ENCODE measurements at places on chromosomes 3 and 15.

DNA sequence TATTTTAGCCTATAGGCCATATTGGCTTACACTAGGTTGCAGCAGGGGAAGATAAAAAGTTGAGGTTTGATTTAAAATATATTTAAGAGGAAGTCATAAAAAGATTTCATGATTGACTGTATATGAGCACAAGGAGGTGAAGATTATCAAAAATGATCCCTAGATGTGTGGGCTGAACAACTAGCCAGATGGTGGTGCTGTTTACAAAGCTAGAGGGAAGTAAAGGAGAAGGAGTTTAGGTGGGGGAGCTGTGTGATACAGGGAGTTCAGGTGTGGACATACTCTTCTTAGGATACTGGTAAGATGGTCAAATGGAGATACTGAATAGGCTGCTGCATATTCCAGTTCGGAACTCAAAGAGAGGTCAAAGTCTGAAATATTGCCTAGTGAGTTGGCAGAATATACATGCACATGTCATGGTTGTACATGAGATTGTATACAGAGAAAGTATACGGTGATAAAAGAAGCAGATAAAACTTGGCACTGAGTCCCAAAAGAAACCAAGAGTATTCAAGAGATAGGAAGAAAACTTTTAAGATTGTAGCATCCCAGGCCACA, 727.8 kb downstream of the NLGN1 start:
- peak; percentile 12 for DNase-seq

DNA sequence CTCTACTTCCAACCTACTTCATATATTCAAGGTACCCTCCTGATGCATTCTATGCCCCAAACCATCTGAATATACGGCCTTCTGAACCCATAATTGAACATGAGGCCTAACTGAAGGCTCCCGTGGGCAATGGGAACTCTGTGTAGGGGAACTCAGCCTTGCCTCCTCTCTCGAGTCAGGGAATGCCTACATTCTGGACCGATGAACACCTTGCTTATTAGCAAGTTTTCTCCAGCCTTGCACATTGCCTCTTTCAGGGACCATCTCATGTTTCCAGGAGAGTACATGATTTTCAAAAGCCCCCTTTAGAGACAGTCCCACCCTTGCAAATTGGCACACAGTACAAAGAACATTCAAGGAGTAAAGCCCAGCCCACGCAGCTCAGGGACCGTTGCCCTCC, 26.3 kb upstream of the GALNT15 start:
- DNase-seq = no peak

- no peak for DNase-seq
Observed at GRCh38 chr3:52228751-52229291, 3.4 kb upstream of the TLR9 start.

DNA sequence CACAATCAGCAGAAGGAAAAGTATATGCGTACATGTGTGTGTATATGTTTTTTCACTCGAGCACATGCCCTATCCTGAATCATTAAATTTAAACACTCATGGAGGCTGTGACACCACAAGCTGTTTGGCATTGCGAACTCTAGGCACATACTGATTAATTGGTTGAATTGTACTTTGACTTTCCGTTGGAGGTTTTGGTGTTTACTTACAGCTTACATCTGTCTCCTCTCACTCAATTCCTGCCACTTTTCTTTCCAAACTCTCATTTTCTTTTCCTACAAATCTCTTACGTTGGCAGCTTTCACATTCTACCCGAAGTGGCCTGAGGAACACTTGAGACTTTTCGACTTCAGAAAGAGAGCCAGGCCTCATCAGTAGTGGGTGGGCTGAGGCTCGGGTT, 434.1 kb upstream of the SEMA6D start:
- no peak for DNase-seq

GRCh38 chr3:13559764-13560525, 11.0 kb downstream of the FBLN2 start:
- DNase-seq = no peak

DNA sequence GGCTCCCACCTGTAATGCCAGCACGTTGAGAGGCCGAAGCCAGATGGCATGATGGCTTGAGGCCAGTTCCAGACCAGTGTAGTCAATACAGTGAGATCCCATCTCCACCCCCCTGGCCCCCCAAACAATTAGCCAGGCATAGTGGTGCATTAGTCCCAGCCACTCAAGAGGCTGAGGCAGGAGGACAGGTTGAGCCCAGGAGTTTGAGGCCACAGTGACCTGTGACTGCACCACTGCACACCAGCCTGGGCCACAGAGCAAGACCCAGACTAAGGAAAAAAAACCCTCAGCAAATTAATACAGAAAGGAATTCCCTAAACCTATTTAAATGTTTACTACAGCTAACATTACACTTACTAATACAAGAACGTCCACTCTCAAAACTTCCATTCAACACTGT, 424.6 kb downstream of the SHQ1 start:
- DNase-seq = no peak

GRCh38 chr3:145269106-145269505, 891.9 kb downstream of the PLOD2 start:
- no peak for DNase-seq

DNA sequence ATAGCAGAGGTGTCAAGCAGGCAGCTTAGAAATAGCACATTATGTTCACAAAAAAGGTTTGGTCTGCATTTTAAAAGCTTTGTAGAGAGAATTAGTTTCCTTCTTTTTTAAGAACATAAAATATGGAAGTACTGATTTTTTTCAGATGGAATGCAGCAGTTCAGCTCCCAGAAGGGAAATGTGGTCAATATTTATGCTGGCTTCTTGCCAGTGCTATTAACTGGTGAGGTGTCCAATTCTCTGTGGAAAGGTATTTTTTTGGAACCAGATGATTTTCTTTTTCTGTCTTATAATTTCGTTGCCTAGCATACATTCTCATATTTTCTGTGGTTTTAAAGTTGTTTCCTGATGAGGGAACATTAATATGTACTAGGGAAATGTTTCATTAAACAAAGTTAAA, 211.4 kb upstream of the ZNF385D start:
- DNase-seq = no peak

- DNase-seq = no peak
Observed at GRCh38 chr3:32912046-32912445, 39.4 kb upstream of the CCR4 start.

GRCh38 chr3:184350618-184351017, 10.8 kb downstream of the CLCN2 start:
- no peak for DNase-seq

DNA sequence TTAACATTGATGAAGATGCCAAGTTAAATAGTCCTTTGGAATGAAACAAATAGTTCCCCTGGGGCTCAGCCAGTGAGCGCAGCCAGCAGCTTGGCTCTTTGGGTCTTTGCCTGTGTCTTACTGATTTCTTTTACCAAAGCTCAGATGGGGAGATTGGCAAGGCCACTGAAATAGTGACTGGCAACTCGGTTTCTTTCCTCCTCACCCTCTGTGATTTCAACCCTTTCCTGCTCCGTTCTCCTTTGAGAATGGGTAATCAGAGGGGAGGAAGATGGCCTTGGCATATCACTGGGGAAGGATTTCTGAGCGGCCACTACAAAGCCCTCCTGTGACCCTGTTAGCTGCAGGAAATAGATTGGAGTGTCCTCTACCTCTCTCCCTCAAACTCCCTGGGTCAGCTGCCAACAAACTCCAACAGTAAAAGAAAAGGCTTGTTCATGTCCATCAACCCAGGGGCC, 337.1 kb upstream of the LRRFIP2 start:
- DNase-seq = no peak

DNA sequence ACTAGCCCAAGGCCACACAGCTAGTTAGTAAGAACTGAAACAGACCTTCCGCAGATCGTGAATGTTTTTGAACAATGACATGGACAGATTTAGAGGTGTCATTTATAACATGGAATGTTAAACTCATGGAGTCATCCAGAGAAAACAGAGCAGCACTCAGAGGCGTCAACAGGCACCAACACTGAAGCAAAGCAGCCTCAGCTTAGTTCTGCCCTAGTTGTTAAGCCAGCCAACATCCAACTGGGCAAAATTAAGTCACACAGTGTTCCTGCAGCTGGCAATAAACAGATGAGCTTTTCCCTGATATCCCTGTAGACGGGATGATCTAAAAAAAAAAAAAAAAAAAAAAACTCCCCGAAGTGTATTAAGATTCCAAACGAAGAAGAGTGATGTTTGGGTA, 13.6 kb downstream of the DCLK3 start:
- no peak for DNase-seq

DNA sequence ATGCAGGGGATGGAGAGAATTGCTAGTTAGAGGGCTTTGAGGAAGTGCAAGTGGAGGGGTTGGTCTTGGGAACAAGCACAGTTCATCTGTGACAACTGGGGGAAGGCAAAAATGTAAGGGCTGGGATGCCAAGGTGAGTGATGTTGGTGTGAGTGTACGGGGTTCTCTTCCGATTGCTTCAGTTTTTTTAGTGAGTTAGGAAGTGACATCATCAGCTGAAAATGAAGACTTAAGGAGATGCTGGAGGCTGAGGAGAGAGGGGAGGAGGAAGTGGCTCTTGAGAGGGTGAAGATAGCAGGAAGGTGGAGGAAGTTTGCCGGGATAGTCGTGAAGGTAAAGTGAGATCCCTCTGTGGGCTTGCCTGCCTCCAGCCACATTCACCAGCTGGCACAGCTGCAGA, 12.7 kb downstream of the TICRR start:
- peak; percentile 52 for DNase-seq

DNA sequence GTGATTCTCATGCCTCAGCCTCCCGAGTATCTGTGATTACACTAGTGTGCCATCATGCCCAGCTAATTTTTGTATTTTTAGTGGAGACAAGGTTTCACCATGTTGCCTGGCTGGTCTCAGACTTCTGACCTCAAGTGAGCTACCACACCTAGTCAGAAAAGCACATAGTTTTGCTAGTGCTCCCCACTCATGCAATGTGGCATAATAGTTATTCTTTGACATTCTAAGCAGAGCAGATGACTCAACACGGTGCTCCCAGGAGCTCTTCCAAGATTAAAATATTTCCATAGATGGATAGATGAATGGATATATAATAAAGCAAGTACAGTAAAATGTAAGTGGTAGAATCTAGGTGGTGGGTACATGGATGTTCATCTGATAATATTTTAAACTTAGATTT, 53.1 kb upstream of the GK5 start:
- DNase-seq = no peak

- peak; percentile 59 for DNase-seq
Observed at GRCh38 chr3:184289426-184289938, 9.6 kb upstream of the PSMD2 start.

DNA sequence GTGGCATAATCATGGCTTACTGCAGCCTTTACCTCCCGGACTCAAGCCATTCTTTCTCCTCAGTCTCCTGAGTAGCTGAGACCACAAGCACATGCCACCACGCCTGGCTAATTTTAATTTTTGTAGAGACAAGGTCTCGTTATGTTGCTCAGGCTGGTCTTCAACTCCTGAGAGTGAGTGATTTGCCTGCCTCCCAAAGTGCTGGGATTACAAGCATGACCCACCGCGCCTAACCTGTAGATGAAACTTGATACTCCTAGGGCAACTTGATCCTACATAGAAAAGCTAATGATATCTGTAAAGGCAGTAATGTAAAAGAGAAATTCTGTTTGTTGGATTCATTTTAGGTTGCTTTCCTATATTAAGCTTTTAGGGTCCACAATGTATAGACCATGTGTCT, 391.9 kb upstream of the THRB start:
- DNase-seq = no peak

DNA sequence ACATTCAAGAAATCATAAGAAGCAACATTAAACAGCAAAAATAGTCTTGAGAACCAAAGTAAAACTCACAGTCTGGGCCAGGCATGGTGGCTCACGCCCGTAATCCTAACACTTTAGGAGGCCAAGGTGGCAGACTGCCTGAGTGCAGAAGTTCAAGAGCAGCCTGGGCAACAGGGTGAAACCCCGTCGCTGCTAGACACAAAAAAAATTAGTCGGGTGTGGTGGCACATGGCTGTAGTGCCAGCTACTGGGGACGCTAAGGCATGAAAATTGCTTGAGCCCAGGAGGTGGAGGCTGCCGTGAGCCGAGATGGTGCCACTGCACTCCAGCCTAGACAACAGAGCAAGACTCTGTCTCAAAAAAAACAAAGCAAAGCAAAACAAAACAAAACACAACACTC, 117.7 kb upstream of the GOLGA6L6 start:
- no peak for DNase-seq

GRCh38 chr3:66211779-66212178, 9.0 kb upstream of the SLC25A26 start:
- DNase-seq = no peak

DNA sequence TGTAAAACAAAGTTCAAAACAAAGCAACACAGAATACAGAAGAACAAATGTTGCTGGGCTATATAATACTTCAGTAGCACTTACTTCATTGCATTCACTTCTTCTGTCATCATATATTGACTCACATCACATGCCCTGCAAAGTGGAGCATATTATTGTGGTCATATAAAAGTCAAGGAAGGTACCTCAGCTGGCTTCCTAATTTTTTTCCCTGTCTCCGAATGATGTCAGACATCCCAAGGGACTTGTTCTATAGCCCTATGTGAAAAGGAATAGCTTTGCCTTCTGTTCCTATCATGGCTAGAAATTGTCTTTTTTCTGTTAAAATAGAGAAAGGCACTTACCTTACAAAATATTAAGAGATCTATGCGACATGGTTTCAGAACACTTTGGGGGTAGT, 109.4 kb downstream of the LRTM1 start:
- no peak for DNase-seq

GRCh38 chr3:143188881-143189280, 69.3 kb downstream of the CHST2 start:
- DNase-seq = no peak

GRCh38 chr15:74311734-74312444, 55.6 kb downstream of the CYP11A1 start:
- DNase-seq = no peak

GRCh38 chr15:63042877-63043334, 359 bp downstream of the TPM1 start:
- DNase-seq = no peak

DNA sequence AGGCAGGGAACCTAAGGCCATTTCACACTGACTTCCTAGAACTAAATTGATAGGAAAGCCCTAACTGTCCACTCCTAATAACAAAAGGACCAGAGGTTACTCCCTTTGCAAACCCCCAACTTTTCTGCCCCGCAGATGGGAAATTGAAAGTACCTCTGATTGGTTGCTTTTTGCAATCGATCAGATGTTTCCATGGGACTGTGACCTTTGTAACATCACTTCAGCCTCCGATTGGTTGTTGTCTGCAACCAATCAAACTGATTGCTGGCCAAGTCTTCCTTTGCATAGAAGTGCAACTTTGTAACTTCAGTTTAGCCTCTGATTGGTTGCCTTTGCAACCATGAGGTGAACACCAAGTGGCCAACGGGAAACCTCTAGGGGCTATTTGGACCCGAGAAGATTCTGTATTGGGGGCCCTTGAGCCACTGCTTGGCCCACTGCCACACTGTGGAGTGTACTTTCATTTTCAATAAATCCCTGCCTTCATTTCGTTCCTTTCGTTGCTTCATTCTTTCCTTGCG, 11.3 kb upstream of the KNL1 start:
- DNase-seq = peak; percentile 58
